Stimulated activated CD4-positive, alpha-beta T cell treated with anti-CD3 and anti-CD28 coated beads, Interleukin-12 subunit alpha, Interleukin-12 subunit beta, amount 100 ng/mL, for 4 hours (primary cell): ENCODE measurements at places on chromosomes 5 and 9.

DNA sequence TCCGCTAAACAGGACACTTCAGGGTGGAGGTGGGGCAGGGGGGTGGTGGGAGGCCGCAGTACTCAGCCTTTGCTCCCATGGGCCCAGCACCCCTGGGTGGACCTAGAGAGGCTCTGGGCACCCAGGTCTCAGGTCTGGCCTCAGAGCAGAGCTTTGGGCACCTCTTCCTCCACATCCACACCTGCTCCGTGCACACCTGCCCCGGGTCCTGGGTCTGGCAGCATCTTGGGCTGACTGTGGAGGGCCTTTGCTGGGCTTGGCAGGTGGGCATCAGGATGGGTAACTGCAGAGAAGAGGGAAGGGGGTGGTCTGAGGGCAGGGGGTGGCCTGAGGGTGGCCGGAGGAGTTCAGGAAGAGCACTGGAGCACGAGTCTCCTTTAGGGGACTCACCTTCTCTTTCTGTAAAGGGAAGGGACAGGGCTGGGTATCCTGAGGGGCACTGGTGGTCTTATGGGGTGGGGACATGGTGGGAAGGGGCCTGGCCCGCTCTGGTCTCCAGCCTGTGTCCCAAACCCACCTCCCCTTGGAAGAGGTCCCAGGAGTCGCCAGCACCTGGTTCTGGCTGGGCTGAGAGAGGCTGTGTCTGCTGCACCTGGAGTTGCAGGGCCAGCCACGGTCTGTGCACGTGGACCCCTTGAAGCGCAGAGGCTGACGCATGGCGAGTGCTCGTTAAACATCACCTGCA, 106.7 kb upstream of the IER5L start:
- DNase-seq: no peak

DNA sequence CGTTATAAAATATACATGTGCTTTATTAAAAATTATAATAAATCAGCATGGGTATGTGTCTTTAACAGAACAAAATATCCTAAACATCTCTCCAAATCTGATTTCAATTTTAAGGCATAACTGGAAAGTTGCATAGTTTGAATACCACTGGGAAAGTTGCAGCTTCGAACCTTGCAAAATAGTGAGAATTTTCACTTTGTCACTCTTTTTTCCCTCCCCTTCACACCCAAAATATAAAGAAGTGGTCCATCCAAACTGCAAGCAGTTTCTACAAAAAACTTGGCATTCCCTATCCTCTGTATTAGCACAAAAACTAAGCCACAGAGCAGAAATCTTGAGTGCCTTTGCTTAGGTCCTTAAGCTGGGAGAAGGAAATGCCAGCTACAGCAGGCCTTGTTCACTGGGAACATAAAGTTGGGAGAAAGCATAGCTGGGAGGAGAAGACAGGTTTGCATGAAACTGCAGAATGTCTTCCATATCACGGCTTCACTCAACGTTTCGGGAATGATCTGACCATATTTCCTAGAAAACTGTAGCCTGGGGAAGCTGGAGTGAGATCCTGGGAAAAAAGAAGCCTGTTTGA, 400.3 kb downstream of the EBF1 start:
- no peak for DNase-seq

- no peak for DNase-seq
These were observed 25.8 kb upstream of the LECT2 start for GRCh38 chr5:135980620-135981019.

DNA sequence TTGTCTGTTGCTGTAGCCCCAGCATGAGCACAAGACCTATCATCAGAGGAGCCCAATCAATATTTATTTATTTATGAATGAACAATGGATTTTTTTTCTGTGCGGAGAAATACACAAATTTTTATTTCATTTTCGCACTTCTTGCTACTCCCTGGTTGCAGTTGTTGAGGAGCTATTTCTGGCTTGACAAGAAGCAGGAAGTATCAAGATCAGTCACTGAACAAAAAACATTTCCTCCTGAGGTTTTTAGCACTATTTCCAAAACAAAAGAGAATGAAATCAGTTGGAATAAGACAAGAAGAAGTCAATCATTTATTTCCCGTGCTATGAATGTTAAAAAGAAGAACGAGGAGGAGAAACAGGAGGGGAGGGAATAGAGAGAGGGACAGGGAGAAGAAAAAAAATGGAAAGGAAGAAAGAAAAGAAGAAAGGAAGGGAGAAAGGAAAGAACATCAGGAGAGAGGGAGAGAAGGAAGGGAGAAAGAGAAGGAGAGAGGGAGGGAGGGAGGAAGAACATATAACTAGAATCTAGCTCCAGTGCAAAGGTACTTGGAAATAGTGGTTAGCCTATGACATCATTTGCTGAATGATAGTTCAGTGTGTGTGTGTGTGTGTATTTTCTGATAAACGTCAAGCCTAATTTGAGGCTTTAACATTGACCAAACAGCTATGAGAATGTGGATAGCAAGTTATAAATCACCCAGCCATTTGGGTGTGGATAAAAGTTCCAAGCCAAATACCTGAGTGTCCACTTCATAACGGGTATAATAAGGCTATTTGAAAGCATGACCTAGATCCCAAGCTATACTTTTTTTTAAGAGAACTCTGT, 586.0 kb downstream of the EBF1 start:
- no peak for DNase-seq
